ENCODE measurements at places on chromosomes 6 and 20.

GRCh38 chr20:62025394-62025793 lies 40.3 kb downstream of the TAF4 start:
- DNase-seq, result no peak

DNA sequence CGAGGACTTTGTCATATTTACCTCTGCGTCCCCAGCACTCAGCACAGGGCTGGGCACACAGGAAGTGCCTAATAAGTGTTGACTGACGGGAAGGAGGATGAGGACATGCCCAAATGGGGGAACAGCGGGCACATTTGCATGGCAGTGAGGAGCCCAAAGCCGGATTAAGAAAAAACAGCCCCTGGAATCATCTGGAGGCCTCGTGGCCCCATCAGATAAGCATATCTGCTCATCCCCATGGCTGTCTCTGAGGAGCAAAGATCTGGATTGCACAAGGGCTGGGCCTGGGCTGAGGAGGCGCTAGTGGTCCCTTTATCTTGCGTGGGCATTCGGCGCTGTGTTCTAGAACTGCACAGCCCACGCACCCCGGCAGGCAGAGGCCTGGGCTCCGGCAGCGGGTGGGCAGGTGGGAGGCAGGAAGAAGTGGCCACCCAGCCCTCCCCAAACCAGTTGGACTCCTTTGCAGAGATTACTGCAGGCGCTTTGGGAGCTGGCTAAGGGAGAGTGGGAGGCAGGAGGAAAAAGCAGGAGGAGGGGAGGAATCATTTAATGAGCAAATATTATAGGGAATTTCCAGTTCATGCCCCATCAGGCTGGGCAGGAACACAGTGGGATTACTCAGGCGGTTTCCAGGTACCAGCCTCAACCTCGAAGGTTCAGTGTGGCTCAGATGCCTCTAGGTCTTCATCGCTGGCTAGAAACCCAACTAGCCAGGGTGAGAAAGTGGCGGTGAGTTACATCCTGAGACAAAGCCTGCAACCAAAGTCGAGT lies 108.1 kb downstream of the CEBPB start:
- no peak for DNase-seq

- no peak for DNase-seq
Measured at GRCh38 chr20:51237791-51238190, 214.9 kb upstream of the KCNG1 start.

DNA sequence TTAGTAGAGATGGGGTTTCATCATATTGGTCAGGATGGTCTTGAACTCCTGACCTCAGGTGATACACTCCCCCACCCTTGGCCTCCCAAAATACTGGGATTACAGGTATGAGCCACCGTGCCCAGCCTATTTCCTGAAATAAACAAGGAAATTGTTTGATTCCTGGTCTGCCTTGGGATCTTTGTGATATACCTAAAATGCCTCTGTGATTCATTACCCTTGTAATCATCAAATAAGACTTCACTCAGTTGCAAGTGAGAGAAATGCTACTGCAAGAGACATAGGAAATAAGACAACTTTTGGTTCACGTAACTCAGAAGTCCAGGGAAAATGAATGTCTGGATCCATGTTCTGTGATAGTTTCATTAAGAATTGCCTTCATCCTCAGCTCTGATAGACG lies 173.2 kb upstream of the MARCKS start:
- no peak for DNase-seq

DNA sequence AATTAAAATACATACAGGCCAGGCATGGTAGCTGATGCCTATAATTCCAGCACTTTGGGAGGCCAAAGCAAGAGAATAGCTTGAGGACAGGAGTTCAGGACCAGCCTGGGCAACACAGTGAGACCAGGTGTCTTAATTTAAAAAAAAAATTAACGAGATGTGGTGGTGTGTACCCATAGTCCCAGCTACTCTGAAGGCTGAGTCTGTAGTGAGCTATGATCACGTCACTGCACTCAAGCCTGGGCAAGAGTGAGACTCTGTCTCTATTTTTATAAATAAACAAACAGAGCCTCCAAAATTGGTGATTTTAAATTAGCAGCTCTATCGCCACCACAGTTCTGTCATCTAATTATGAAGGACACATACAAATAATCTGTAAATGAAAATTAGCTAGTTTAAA lies 37.9 kb downstream of the ABHD12 start:
- DNase-seq, result no peak

DNA sequence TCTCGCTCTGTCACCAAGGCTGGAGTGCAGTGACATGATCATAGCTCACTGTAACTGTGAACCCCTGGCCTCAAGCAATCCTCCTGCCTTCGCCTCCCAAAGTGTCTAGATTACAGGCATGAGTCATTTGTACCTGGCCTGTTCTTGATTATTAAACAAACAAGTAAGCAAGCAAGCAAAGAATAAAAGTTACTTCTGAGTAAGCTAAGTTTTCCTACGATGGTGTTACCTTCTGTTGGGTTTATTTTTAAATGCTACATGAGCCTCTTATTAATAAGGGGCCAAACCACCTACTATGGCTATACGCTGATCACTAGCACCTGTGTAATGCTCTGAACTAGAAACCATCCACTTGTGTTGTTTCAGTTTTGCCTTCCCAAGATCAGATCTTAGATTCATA lies 50.8 kb downstream of the IL22RA2 start:
- DNase-seq, result no peak

DNA sequence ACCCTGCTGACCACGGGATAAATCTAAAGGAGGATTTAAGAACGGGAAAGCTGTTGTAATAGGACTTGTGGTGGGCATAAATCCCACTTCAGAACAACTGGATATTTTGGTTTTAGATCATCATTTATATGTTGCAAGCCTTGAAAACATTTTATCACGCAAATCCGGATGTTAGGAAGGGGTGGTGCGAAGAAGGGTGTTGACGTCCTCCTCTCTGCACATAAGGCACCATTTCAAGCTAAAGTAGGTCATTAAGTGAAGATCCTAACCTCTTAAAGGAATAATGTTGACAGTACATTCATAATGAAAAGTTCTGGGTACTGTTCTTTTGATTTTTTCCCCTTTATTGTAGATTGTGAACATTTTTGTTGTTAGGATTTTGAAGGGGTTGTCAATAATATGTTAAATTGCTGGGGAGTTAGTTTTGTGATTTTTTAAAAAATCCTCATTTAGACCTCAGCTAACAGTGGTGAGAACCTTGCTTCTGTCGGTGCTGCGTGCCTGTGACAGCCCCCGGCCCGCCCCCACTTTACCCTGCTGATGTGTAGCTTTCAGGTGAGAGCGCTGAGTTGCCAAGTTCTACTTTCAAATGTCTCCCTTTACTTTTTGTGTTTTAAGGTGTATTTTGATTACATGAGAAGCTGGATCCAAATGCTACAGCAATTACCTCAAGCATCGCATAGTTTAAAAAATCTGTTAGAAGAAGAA lies 88.8 kb downstream of the MAP3K4 start:
- no peak for DNase-seq

GRCh38 chr6:134550604-134551003 lies 232.7 kb upstream of the SGK1 start:
- no peak for DNase-seq

DNA sequence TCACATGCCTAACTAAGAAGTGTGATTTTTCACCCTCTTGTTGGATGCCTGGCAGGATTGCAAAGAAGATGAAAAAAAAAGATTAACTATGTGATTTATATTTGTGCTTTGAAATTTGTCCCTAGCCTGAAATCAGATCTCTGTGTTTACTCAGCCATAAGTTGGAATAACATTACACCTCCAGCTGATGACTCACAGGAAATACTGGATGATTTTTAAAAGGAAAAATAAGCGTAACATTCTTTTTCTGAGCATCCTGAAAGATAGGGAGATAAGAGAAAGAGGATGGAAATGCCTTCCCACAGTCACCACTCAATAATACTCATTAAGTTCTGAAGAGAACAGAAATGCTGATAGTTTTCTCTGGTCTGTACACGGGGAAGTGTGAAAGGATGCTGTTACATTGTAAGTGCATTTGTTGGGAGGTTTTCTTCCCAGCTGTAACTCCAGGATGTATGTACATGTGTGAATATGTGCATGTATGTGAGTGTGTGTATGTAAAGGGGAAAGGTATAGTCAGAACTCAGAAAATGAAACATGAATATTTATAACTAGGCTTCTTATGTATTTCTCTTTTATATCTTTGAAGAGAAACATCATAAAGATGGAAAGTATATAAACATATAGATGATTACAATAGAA lies 37.4 kb upstream of the RIPPLY2 start:
- no peak for DNase-seq

GRCh38 chr6:27605401-27606342 lies 132.8 kb upstream of the ZNF184 start:
- no peak for DNase-seq

DNA sequence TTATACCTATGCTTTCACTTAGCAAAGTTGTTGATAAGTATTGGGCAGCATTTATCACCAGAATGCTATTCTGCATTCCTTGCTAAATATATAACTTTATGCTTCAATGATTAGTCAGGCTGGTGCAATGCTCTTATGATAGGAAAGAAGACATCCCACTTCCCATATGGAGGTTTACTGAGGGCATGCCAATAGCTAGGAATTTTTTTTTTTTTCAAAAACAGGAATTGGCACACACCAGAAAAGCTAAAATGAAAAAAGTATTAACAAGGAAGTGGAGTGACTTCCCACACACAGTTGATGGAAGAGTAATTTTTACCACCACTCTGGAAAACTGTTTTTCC lies 90.8 kb downstream of the FRK start:
- no peak for DNase-seq

- DNase-seq, result no peak
Measured at GRCh38 chr6:131059486-131059885, 3.6 kb downstream of the EPB41L2 start.

GRCh38 chr20:34062570-34063482 lies 49.2 kb downstream of the EIF2S2 start:
- no peak for DNase-seq

GRCh38 chr6:81561731-81562130 lies 190.8 kb downstream of the TENT5A start:
- no peak for DNase-seq

GRCh38 chr6:148423601-148424270 lies 81.1 kb downstream of the SASH1 start:
- no peak for DNase-seq

GRCh38 chr20:22834651-22835256 lies 200.4 kb upstream of the SSTR4 start:
- no peak for DNase-seq

DNA sequence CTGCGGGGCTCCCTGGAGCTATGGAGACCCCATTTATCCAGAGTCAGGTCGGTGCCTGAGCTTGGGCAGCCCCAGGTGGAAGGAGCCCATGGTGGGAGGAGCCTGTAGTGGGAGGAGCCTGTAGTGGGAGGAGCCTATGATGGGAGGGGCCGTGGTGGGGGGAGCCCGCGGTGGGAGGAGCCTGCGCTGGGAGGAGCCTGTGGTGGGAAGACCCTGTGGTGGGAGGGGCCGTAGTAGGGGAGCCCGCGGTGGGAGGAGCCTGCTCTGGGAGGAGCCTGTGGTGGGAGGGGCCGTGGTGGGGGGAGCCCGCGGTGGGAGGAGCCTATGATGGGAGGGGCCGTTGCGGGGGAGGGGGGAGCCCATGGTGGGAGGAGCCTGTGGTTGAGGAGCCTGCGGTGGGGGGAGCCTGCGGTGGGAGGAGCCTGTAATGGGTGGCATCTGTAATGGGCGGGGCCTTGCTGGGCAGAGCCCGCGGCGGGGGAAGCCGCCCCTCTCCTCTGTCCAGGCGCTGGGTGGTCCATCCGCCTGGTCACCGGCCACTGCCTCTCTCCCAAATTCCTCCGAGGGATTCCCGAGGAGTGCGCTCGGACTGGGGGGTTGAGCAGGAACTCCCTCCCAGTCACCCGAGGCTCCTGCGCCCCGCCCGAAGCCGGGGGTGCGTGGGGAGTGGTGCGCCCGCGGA lies 567 bp upstream of the FNDC11 start:
- DNase-seq, result no peak

DNA sequence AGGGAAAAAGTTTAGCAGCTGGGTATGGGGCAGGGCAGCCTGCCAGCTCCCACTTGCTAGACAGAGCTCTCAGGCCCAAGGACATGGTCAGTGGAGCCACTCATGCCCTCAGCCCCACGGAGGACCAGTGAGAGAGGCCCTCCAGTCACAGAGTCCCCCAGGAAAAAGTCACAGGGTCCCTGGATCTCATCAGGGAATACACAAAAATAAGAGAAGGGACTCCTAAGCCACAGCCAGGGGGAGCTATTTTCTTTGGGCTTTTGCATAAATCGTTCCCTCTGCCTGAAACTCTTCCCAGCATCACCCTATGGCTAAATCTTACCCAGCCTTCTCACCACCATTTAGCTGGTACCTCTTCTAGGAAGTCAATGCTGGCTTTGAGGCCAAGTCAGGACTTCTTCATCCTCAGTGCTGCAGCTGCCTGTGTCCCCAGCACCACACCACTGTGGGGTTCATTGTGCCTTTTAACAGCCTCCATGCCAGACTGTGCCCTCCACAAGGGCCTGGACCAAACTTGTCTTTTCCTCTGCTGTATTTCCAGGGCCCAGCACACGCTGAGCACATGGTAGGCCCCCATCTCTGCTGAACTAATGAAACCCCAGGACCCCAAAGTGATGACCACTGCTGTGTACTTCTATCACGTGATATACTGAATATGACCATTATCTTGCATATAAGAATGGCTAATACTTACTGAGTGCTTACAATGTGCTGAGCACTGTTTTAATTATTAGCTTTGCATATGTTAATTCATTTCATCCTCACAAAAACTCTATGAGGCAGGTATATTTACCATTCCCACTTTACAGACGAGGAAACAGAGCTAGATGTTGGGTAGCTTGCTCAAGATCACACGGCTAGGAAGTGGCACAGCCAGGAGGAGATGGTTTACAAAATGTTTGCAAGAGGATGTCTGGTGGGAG lies 2.0 kb downstream of the ZNF335 start:
- DNase-seq, result no peak

DNA sequence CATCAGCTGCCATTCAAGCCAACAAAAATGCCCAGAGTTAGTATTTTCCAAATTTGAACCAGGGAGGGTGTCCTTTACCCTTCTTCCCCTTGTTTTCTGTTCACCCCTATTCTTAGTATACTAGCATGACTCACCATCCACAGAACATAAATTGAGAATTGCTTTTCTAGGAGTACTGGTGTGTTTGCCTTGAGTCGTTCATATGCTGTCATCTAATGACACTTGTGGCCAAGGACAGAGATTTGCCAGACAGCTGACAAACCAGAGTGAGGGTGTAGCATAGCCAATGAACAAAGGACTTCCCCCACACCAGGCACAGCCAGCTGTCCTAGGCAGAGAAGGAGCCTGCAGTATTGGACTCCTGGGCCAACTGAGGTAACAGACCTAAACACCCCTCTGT lies 62.2 kb downstream of the FILIP1 start:
- no peak for DNase-seq

GRCh38 chr6:13485303-13485702 lies 2.1 kb downstream of the GFOD1 start:
- DNase-seq, result no peak

DNA sequence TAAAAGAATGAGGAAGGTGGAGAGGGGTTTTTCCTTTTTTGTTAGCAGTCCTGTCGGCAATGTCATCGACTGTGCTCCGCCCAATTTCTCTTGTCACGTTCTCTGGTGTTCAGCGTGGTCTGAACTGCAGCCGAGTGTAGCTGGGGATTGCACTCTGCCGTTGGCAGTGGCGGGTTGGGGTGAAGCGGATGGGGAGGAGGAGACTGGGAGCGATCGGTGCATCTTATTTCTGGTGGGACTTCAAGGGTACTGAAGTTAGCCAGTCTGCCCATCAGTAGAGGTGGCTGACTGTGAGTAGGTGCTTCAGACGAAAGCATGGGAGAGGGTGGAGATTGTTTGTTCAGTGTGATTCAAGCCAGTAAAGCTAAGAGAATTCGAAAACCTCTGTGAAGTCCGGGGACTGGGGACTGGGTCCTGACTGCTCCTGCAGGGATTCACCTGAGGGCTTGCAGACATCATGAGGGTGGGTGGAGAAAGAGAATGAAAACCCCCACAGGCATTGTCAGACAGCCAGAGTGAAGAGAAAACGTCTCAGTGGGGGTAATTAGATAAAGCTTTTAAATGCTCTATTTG lies 5.1 kb downstream of the RREB1 start:
- DNase-seq, result no peak
